ENCODE measurements at places on chromosomes 16 and 17. TPM values are rescaled to one million over a fixed set of nuclear protein-coding genes. Genes with fewer than 3 reads are reported as not detected.

- DNase-seq, result no peak
Measured at GRCh38 chr17:46822388-46822921, 4.0 kb upstream of the WNT3 start.

GRCh38 chr16:27781195-27781524 lies 231.2 kb downstream of the KATNIP start:
- no peak for DNase-seq

GRCh38 chr16:46756772-46757171 lies 8.6 kb upstream of the MYLK3 start:
- DNase-seq, result no peak

- no peak for DNase-seq
Measured at GRCh38 chr16:3074860-3075522, 9.6 kb downstream of the IL32 start.

GRCh38 chr16:84390131-84390785 lies 21.9 kb downstream of the ATP2C2 start:
- DNase-seq, result no peak

- DNase-seq, result no peak
Measured at GRCh38 chr16:67082891-67083290, 26.9 kb upstream of the PHAF1 start.

GRCh38 chr17:73733517-73733916 lies 89.3 kb upstream of the SDK2 start:
- no peak for DNase-seq

DNA sequence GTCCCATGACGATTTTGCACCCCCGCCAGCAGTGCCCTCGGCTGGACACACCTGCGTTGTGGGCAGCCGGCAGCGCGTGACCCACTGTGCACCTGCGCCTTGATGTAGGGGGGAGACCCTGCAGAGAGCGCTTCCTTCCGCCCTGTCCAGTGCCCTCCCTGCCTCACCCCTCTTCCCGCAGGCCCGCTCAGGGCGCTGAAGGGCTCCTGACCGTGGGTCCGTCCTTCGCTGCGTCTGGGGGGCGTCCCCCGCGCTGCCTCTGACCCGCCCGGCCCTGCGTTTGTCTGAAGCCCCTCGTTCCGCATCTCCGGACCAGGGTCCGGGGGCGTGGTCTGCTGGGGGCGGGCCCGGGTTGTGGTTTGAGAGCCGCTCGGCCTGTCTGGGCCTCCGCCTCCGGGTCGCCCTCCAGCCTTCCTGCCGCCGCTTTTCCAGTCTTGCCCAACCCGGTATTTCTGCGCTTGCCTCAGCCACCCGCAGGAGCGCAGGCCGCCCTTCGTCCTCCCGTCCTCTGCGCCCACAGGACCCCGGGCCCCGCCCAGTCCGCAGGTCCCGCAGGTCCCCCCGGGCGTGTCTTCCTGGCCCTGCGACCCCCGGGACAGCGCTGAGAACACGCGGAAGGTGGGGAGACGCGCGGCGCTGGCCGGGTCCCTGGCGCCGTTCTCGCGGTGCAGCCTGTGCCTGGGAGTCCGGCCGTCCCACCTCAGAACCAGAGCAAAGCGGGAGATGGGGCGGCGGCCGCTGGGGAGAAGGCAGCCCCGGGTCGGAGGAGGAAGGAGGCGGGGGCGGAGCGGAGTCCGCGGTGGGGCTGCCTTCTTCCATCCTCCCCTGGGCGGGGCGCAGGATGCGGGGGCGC lies 4.0 kb upstream of the IL17C start:
- peak; percentile 43 for DNase-seq

The CLEC10A gene
- not detected for total RNA-seq

The ABCA10 gene
- total RNA-seq, result 0.29 TPM

The FDXR gene
- 38.4 TPM for total RNA-seq

The HBA2 gene
- not detected for total RNA-seq
